ENCODE measurements at places on chromosomes 7 and 10. TPM values are rescaled to one million over a fixed set of nuclear protein-coding genes. Genes with fewer than 3 reads are reported as not detected.

DNA sequence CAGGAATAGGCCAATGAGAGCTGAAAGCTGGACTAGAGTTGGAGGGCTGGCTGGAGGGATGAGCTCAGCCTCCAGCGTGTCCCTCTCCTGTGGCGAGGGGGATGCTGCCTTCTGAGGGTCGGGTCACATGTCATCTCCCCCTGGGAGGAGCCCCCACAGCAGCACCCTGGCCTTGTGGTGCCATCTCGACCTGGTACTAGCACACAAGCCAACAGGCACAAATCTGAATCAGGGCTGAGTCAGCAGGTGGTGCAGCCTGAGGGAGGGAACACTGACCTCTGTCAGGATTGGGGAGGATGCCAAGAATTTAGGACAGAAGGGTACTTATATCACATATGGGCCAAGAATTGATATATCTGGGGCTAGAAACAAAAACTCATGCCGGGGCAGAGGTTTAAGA lies 280.4 kb downstream of the CELF2 start:
- H3K4me3 ChIP-seq: no peak overlapping the region
- no peak for DNase-seq
- no peak overlapping the region for H3K27ac ChIP-seq
- no peaks in the 10 kb centered on the region for H3K27me3 ChIP-seq

DNA sequence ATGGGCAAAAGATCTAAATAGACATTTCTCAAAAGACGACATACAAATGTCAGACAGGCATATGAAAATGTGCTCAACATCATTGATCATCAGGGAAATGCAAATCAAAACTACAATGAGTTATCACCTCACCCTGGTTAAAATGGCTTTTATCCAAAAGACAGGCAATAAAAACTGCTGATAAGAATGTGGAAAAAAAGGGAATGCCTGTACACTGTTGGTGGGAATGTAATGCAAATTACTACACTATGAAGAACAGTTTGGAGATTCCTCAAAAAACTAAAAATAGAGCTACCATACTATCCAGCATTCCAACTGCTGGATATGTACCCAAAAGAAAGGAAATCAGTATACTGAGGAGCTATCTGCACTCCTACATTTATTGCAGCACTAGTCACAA lies 18.0 kb downstream of the GSDME start:
- H3K27ac ChIP-seq: no peak overlapping the region
- peaks cover 17% of the 10 kb centered on the region for H3K4me1 ChIP-seq
- no peak overlapping the region for H3K4me3 ChIP-seq

DNA sequence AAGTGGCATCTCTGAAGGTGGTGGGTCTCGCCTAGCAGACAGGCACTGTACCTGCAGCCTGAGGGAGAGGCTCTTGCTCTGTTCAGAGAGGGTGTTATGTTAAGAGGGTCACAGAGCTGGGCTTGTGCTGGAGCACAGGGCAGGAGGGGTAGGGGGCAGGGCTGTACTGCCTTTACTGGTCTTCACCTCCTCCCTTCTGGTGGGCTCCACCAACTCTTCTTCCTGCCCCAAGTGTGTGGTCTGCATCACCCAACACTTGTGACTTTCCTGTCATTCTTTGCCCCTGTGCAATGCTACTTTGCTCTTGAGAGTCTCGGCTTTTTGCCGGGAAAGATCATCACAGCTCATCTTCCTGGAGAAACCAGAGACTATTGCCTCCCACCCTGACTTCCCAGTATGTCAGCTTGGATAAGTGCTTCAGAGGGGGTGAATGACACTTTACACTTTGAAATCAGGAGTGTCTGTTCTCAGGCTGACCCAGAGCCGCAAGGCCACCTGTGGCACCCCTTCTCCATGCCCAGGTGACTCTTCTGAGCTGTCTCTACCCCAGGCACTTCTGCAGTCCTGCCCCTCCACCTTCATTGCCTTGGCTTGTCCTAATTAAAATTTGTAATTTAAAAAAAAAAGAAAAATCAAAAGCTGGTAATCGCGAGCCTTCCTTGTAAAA lies 38.4 kb upstream of the IKZF1 start:
- H3K27me3 ChIP-seq: no peaks in the 10 kb centered on the region
- H3K4me1 ChIP-seq: no peaks in the 10 kb centered on the region
- no peak overlapping the region for H3K4me3 ChIP-seq

DNA sequence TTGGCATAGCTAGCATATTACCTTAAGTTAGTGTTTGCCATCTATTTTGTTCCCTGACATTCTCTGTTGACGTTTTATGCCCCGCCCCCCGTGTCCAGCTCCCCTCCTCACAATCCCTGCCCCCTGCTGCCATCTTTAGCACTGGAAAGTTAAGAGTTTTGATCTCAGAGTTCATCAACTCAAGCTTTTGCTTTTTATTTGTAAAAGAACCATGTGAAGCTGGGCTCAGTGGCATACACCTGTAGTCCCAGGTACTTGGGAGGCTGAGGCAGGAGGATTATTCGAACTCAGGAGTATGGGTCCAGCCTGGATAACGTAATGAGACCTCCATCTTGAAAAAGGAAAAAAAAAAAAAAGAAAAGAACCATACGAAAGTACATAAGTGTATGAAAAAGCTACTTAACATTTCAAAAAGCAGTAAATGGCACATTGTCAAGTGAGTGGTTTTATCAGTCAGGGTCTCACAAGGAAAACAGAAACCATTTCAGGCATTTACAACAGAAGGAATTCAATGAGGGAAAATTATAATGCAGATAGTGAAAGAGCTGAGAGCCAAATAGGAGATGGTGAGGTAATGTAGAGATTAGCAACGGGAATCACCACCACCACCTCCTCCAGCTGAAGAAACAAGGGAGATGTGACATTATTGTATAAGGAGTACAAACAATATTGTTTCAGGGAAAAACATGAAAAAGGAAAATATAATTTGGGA lies 64.9 kb downstream of the MCU start:
- no peaks in the 10 kb centered on the region for H3K36me3 ChIP-seq
- H3K4me3 ChIP-seq: no peak overlapping the region
- H3K4me1 ChIP-seq: peaks cover 19% of the 10 kb centered on the region
- H3K27me3 ChIP-seq: no peaks in the 10 kb centered on the region
- no peak for DNase-seq

DNA sequence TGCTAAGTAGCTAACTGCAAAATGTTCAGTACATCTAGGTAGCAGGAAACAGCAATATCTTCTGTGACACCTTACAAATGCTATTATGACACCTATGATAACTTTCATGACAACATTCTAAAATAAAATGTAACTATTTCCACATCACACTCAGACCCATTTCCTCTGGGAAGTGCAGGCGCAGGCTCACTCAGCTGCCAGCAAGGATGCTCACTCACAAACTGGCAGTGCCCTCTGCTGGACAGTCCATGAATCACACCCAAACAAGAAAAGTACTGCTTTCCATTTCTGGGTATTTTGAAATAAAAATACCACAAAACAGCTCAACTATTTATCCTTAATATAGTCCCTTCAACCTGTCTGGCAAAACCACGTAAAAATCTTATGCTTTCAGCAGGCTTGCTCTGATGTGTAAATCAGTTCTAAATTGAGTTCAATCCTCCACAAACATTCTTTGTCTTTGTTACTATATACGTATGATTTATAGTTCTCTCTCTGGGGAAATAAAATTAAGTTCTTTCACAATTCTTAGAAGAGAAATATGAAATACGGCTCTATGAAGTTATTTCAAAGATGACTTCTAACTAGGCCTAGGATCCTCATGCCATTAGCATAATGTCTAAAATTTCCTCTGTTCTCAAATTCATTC lies 176.6 kb downstream of the PARD3 start:
- peak; percentile 90 for DNase-seq
- peaks cover 35% of the 10 kb centered on the region for H3K4me1 ChIP-seq
- no peaks in the 10 kb centered on the region for H3K36me3 ChIP-seq
- no peak overlapping the region for H3K27ac ChIP-seq

Gene GIMAP5
- 7.4 TPM for total RNA-seq

Gene FRMD4A
- total RNA-seq: 9.1 TPM

Gene PON1
- total RNA-seq: not detected
